ENCODE measurements at places on chromosomes 6 and 20. TPM values are rescaled to one million over a fixed set of nuclear protein-coding genes. Genes with fewer than 3 reads are reported as not detected.

DNA sequence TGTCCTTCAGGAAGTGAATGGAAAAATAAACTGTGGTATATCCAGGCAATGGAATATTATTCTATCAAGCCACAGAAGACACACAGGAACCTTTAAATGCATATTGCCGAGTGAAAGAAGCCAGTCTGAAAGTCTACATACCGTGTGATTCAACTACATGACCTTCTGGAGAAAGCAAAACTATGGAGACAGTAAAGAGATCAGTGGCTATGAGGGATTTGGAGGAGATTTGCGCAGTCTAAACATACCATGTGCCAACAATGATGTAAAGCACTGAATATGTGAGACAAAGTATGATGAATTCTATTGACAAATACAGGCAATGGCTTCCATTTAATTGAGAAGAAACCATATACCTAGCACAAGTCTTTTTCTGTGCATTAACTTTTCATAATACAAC is 518.3 kb upstream of the ZNF337 start:
- H3K4me1 ChIP-seq, result no peaks in the 10 kb centered on the region
- no peak for DNase-seq
- no peak overlapping the region for H3K27ac ChIP-seq
- no peak overlapping the region for H3K4me3 ChIP-seq
- no peaks in the 10 kb centered on the region for H3K36me3 ChIP-seq

- no peak overlapping the region for H3K4me3 ChIP-seq
- no peaks in the 10 kb centered on the region for H3K36me3 ChIP-seq
- DNase-seq, result no peak
- no peaks in the 10 kb centered on the region for H3K27me3 ChIP-seq
Observed at GRCh38 chr6:63521475-63522210, 50.6 kb upstream of the LOC128125822 start.

DNA sequence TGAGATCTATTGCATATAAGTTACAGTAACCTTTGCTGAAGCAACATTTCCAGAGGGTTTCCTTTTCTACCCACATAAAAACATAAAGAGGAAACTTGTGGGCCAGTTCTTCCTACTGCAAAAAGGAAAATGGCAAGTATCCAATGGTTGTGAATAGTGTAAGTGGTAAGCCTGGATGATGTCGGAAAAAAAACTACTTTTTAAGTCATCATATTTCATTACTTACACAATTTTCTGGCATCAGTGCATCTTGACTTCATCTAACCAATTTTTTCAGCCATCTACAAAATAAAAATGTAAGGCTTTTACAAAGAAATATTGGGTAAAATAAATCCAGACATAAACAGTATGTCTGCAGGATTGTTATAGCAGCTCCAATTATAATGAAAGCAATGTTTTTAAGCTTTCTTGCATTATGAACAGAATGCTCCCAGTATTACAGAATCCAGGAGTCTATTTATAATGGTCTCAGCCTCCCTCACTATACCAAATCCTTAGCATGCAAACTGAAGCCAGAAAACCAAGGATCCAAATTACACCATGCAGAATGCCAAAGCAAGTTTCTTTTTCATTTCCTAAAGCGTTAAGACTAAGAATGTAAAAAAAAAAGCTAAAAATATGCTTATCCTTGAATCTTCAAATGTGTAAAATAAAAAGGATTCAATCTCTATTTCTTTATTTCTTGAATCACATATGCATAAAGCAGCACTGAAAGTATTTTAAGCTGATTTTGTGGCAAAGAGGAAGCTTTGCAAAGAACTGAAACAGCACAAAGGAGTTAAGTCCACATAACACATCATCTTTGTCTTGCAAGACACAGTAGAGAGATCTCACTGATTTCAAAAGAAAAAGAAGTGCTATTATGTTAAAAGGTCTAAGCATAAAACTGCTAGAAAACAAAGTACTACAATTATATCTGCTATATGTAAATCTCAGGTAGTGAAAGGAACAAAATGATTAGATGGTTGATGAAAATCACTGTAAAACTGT is 126.8 kb upstream of the HMGCLL1 start:
- H3K4me3 ChIP-seq, result no peak overlapping the region
- no peaks in the 10 kb centered on the region for H3K36me3 ChIP-seq
- no peaks in the 10 kb centered on the region for H3K4me1 ChIP-seq
- DNase-seq, result no peak
- H3K27ac ChIP-seq, result no peak overlapping the region

DNA sequence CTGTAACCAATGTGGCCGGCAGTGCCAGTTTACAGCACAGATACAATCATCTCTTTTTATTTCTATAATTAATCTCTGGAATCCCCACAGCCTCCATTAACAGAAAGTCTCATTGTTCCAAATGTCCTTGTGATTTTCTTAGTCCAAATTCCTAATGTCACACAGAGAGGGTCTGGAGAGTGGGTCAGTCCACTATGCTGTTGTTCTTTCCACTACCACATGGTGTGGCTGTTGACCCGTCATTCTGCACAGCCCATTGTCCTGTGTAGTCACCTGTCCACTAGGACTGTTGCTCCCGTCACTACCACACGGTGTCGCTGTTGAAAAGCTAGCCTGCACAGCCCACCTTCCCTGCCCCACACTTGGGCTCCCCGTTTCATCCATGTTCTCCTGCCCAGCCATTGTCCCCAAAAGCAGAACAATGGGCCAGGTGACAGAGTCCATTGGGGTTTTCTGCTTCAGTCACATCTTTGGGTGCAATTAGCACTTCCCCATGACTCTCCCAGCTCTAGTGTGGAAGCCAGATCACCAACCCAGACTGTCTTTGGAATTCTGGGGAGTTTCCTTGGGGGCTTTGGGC is 8.6 kb upstream of the LBP start:
- H3K4me3 ChIP-seq, result no peak overlapping the region
- H3K27ac ChIP-seq, result no peak overlapping the region
- peaks cover 7% of the 10 kb centered on the region for H3K4me1 ChIP-seq
- H3K27me3 ChIP-seq, result 0 out of 2 replicates have a peak, but pooled peaks cover 5% of the 10 kb centered on the region

The RPL10A gene
- 3,839 TPM for total RNA-seq

The EYS gene
- not detected for total RNA-seq

The TREM1 gene
- total RNA-seq, result not detected

The DNAJC5 gene
- 28.5 TPM for total RNA-seq

The IYD gene
- not detected for total RNA-seq

The ANKEF1 gene
- 3.3 TPM for total RNA-seq

The WFDC8 gene
- total RNA-seq, result not detected
